ENCODE measurements at places on chromosomes 11 and 22. TPM values are rescaled to one million over a fixed set of nuclear protein-coding genes. Genes with fewer than 3 reads are reported as not detected.

The ESAM gene
- total RNA-seq, result 303 TPM

- H3K4me1 ChIP-seq, result peaks cover 26% of the 10 kb centered on the region
- no peak for DNase-seq
- H3K36me3 ChIP-seq, result peaks cover 6% of the 10 kb centered on the region
- H3K27ac ChIP-seq, result no peak overlapping the region
- no peak overlapping the region for H3K4me3 ChIP-seq
These were observed 8.7 kb downstream of the GRK2 start for GRCh38 chr11:67274768-67275605.

DNA sequence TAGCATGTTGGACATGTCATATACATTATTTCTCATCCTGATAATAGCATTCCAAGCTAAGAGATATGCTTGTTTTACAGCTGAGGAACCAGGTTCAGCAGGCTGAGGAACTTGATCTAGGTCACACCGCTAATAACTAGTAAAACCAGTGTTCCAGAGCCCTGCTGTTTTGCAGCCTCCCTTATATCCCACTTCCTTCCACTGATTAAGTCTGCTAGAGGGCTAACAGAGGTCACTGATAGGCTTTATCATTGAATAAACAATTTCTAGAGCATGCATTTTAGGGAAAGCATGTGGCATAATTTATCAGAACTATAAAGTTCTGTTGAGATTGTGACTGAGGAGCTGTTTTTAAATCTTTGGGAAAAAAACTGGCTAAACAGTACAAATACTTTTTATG lies 54.0 kb downstream of the UVRAG start:
- H3K4me1 ChIP-seq, result peaks cover 20% of the 10 kb centered on the region
- peak; percentile 38 for DNase-seq
- no peaks in the 10 kb centered on the region for H3K36me3 ChIP-seq
- no peaks in the 10 kb centered on the region for H3K27me3 ChIP-seq

The CNIH2 gene
- 0.78 TPM for total RNA-seq

- H3K4me1 ChIP-seq, result no peaks in the 10 kb centered on the region
- no peak overlapping the region for H3K27ac ChIP-seq
- H3K36me3 ChIP-seq, result no peaks in the 10 kb centered on the region
- H3K27me3 ChIP-seq, result no peaks in the 10 kb centered on the region
These were observed 11.9 kb downstream of the PLAAT2 start for GRCh38 chr11:63551091-63551888.

The CASP1 gene
- total RNA-seq, result 12.4 TPM

The UBQLN3 gene
- total RNA-seq, result not detected

GRCh38 chr11:48101044-48101733 lies 115.4 kb upstream of the OR4B1 start:
- no peak for DNase-seq
- H3K4me3 ChIP-seq, result no peak overlapping the region
- H3K36me3 ChIP-seq, result no peaks in the 10 kb centered on the region
- H3K4me1 ChIP-seq, result no peaks in the 10 kb centered on the region
- no peaks in the 10 kb centered on the region for H3K27me3 ChIP-seq

The RBX1 gene
- 74.7 TPM for total RNA-seq

DNA sequence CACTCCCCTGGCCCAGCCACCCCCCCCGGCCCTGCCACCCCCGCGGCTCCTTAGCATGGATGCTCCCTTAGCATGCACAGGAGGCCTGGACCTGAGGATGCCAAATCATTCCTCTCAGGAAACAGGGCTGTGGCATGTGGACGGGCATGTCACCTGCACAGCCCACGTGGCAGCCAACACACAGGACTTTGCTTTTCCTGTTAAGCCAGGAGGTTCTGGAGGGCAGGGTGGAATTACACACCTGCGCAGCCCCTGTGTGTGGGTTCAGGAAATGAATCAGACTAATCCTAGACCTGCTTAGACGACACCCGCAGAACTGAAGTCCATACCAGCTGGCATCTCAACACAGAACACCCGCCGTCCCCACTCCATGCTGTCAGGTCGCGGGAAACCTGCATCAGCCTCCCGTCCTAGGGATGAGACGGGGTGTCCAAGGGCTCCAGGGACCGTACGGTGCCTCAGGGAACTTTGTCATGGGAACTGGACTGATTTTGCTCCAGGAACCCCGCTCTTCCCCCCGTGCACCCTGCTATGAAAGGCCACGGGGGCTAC lies 10.2 kb downstream of the CERK start:
- no peak overlapping the region for H3K4me3 ChIP-seq
- H3K36me3 ChIP-seq, result peaks cover 33% of the 10 kb centered on the region
- H3K27me3 ChIP-seq, result no peaks in the 10 kb centered on the region
- DNase-seq, result no peak
- H3K4me1 ChIP-seq, result no peaks in the 10 kb centered on the region

- no peak overlapping the region for H3K4me3 ChIP-seq
- no peak overlapping the region for H3K27ac ChIP-seq
- H3K27me3 ChIP-seq, result peaks cover 3% of the 10 kb centered on the region
- DNase-seq, result no peak
These were observed 11.5 kb downstream of the KRTAP5-5 start for GRCh38 chr11:1641096-1641495.

DNA sequence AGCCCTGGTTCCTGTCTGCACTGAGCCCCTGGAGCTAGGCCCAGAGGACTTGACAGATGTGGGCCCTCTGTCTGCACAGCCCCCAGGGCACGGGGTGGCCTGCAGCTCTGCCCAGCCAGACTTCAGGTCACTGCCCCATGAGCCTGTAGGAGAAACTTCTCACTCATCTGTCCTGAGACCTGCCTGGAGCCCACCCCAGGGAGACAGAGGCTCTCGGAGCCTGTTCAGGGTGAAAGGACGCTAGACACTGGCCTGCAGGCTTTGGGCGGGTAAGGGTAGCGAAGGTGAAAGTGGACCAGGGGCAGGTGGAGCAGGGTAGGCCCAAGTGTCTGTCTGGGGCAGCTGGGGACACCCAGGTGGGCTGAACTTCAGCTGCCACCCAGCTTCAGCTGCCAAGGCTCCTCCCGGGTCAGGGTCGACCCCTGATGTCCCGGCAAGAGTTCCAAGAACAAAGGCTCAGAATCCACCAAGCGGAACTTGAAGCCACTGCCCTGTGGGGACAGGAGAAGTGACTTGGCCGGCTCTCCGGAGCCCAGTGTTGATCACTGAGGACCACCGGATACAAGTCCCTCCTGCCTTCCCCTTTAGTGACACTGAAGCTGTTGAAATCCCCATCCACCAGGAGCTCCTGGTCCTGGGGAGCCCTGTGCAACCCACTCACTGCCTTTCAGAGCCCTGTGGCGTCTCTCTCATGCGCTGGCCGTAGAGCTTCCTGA lies 90.3 kb downstream of the KCNQ1 start:
- H3K4me1 ChIP-seq, result peaks cover 9% of the 10 kb centered on the region
- H3K36me3 ChIP-seq, result no peaks in the 10 kb centered on the region
- no peak overlapping the region for H3K4me3 ChIP-seq
- H3K27ac ChIP-seq, result no peak overlapping the region
- no peak for DNase-seq

- H3K27ac ChIP-seq, result no peak overlapping the region
- no peak overlapping the region for H3K4me3 ChIP-seq
- H3K36me3 ChIP-seq, result peaks cover 3% of the 10 kb centered on the region
- no peaks in the 10 kb centered on the region for H3K27me3 ChIP-seq
- no peak for DNase-seq
- peaks cover 30% of the 10 kb centered on the region for H3K4me1 ChIP-seq
These were observed 4.9 kb downstream of the CBX6 start for GRCh38 chr22:38867124-38867455.

- H3K4me1 ChIP-seq, result peaks cover 16% of the 10 kb centered on the region
- H3K27me3 ChIP-seq, result no peaks in the 10 kb centered on the region
- DNase-seq, result no peak
- no peak overlapping the region for H3K27ac ChIP-seq
- no peaks in the 10 kb centered on the region for H3K36me3 ChIP-seq
These were observed 24.3 kb downstream of the KIAA0930 start for GRCh38 chr22:45216133-45217003.

- no peaks in the 10 kb centered on the region for H3K27me3 ChIP-seq
- H3K27ac ChIP-seq, result peak overlapping the region; percentile 91
- H3K36me3 ChIP-seq, result peaks cover 16% of the 10 kb centered on the region
- H3K4me3 ChIP-seq, result no peak overlapping the region
- H3K4me1 ChIP-seq, result peaks cover 88% of the 10 kb centered on the region
These were observed 13.8 kb downstream of the FLI1 start for GRCh38 chr11:128707681-128708080.

GRCh38 chr11:118084656-118085055 lies 2.1 kb downstream of the SMIM35 start:
- no peaks in the 10 kb centered on the region for H3K36me3 ChIP-seq
- DNase-seq, result no peak
- H3K4me3 ChIP-seq, result no peak overlapping the region
- H3K27me3 ChIP-seq, result peaks cover 3% of the 10 kb centered on the region
- H3K4me1 ChIP-seq, result peaks cover 8% of the 10 kb centered on the region

- no peaks in the 10 kb centered on the region for H3K4me1 ChIP-seq
- H3K36me3 ChIP-seq, result no peaks in the 10 kb centered on the region
- no peak overlapping the region for H3K27ac ChIP-seq
- H3K4me3 ChIP-seq, result no peak overlapping the region
These were observed 1248.4 kb downstream of the BRD1 start for GRCh38 chr22:48579043-48579927.

The ATG16L2 gene
- total RNA-seq, result 24.7 TPM

The BLID gene
- 3.5 TPM for total RNA-seq

The NDUFS8 gene
- 150 TPM for total RNA-seq

Data from endothelial cell of umbilical vein (primary cell).